ENCODE measurements at places on chromosomes 2 and 18. TPM values are rescaled to one million over a fixed set of nuclear protein-coding genes. Genes with fewer than 3 reads are reported as not detected.

DNA sequence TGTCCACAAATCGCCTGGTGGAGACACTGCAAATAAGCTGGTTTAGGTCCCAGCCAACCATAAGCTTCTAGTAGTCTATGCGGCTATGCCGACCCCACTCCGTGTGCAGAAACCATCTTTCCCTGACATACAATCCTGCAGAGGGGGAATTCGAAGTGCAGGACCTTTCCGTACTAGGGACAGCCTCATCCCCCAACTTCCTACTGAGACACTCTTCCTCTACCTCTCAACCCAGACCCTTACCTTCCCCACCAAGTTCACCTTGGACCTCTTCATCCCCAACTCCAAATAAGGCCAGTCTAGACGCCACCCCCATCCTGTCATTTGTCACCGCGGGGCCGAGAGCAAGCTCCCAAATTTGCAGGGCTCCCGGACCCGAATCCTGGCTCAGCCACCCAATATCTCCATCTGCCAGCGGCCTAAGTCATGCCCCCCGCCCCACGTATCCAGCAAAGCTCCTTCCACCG lies 496 bp downstream of the SUCLG1 start:
- peak; percentile 12 for DNase-seq

UGT1A3 gene
- polyA plus RNA-seq = not detected

DNA sequence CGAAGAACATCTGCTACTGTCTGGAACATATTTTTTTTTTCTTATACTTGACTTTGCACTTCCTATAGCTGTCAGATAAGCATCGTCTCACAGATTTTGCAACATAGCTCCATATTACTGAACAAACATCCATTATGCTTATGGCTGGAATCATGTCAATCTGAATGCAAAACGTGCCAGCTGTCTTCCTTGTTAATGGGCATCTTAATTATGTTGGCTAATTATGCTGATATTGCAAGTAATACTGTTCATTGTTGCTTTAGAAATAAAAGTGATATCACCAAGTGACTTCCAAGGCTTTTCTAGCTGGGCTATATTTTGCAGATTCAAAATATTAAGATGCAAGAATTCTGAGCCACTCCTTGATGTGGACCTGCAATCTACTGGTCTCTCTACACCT lies 176.8 kb downstream of the ARL4C start:
- no peak for DNase-seq

DNA sequence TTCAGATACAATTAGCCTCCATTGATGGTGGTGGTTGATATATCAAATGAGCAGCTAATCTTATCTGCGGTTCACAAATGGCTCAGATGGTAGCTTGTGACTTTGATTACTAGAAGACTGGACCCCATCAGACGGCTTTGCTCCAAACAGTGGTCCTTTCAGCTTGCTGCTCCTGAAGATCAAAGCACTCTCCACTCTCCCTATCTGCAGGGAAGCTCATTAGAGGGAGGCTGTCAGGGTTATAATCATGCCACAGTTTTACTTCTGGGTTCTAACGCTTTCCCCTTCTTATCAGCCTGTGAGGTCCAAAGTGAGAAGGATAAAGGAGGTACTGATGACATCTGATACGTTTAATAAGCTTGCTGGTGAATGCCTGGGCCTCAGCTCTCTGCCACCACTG lies 247.1 kb upstream of the NT5C1B start:
- DNase-seq = no peak

DNA sequence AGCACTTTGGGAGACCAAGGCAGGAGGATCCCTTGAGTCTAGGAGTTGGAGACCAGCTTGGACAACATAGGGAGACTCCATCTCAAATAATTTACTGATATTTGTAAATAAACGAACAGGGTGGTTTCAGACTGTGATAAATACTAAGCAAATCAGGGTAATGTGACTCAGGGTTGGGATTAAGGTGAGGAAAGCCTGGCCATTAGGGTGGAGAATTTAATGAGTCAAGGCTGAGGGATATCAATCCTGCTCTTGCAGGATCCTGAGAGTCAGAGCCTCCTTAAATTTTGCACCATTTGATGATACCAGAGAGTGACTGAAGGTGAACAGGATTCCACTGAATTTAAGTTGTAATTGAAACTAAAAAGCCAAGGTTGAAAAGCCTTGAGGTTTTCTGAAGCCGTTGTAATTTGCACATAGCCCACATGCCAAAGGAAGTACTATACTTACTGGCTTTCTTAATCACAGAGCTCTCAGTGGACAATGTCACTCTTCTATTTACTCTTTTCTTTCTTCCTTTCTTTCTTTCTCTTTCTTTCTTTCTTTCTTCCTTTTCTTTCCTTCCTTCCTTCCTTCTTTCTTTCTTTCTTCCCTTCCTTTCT lies 28.6 kb upstream of the AP1S3 start:
- peak; percentile 70 for DNase-seq

GRCh38 chr2:205739620-205740019 lies 57.3 kb downstream of the NRP2 start:
- no peak for DNase-seq

GRCh38 chr18:54233228-54233625 lies 8.8 kb upstream of the MBD2 start:
- DNase-seq = peak; percentile 86

GRCh38 chr2:176260689-176261088 lies 8.6 kb upstream of the MTX2 start:
- DNase-seq = no peak

CRYBA2 gene
- polyA plus RNA-seq = 0.12 TPM

- peak; percentile 84 for DNase-seq
Observed at GRCh38 chr2:42795841-42796301, 3.5 kb upstream of the HAAO start.

DOCK10 gene
- polyA plus RNA-seq = 5.1 TPM

DNA sequence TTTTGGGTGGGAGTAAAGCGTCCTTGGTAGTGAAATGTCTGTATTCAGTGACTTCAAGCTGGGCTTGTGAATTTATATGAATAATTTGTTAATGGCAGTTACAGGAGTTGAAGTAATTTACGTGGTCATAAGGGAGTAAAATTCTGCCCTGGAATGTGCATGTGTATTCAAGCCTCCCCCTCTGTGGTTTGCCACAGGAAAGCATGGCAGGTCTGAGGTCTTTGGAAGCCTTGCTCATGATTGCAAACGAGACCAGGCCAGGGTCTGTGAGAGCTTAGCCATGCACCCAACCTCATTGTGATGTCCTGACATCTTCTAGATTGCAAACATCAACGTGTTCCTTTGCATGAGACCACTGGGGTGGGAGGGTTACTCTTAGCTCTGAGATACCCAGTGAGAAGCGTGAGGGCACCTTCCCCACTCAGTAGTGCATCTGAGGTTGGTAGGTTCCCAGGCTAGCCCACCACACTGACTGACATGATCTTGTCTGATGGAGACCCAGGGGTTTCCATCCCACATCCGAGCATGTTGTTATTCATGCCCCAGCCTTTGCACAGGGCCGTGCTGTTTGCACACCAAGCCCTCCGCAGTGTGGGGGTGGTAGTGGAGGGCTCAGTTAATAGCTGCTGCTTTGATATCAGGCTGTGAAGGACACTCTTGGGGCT lies 216.5 kb downstream of the KLHL29 start:
- DNase-seq = no peak

GRCh38 chr2:174794851-174795374 lies 30.6 kb upstream of the CHRNA1 start:
- no peak for DNase-seq

- no peak for DNase-seq
Observed at GRCh38 chr18:38475686-38476085, 910.1 kb upstream of the CELF4 start.

SPC25 gene
- 9.3 TPM for polyA plus RNA-seq

GRCh38 chr2:173680574-173680973 lies 284.6 kb downstream of the SP3 start:
- DNase-seq = no peak

GRCh38 chr2:44170311-44170717 lies 1.6 kb downstream of the PPM1B start:
- DNase-seq = peak; percentile 21

DNA sequence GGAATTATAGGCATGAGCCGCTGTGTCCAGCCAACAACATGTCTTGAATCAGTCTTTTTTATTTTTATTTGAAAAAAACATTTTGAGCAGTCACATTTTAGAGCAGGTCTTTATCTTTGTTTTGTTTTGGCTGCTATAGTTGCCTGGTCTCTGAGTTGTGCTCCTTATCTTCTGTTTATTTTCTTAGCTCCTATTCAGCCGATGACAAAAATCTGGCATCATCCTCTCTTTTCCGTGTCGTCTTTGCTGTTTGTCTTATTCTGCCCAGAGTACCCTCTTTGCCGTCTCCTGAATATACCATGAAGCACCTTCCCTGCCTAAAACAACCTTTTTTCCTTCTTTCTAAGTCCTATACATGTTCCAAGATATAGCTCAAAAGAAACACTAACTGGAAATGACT lies 201.1 kb downstream of the THSD7B start:
- DNase-seq = no peak

- no peak for DNase-seq
Observed at GRCh38 chr2:235413064-235413463, 80.8 kb upstream of the AGAP1 start.

DNA sequence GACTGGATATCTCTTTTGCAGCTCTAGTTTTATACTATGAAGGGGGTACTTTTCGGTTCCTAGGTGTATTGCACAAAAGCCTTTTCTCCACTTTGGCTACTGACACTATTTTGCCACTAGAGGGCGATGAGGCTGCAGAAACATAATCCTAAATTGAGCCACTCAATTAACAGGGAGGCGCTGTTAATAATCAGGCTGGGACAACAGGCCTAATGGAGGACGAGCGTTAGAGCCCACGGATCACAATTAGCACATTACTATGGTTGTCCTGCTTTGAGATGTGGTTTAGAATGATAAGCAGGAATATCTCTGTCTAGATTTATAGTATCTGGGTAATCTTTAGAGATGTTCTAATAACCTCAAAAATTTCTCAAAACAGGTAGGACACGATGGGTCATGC lies 62.2 kb upstream of the PMAIP1 start:
- DNase-seq = peak; percentile 64

GRCh38 chr2:219509780-219510511 lies 4.3 kb upstream of the ASIC4 start:
- no peak for DNase-seq

DNA sequence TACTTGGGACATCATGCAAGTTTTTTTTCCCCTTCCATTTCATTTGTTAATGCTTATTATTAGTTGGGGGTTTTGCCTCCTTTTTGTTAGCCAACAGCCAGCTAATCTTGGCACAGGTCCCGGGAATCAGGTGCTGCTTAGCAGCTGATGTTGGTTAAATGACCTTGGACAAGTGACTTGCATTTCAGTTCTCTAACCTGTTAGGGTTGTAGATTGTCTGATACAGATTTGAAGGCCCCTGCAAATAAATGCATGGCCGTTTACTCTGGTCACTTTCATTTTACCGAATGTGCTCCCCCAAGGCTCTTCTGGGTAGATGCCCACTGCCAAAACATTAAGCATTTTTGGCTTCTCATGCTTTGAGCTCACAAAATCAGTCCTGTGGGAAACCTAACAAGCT lies 120.9 kb downstream of the SPTBN1 start:
- DNase-seq = peak; percentile 52

GRCh38 chr18:62045316-62045715 lies 141.5 kb downstream of the PIGN start:
- no peak for DNase-seq

DNA sequence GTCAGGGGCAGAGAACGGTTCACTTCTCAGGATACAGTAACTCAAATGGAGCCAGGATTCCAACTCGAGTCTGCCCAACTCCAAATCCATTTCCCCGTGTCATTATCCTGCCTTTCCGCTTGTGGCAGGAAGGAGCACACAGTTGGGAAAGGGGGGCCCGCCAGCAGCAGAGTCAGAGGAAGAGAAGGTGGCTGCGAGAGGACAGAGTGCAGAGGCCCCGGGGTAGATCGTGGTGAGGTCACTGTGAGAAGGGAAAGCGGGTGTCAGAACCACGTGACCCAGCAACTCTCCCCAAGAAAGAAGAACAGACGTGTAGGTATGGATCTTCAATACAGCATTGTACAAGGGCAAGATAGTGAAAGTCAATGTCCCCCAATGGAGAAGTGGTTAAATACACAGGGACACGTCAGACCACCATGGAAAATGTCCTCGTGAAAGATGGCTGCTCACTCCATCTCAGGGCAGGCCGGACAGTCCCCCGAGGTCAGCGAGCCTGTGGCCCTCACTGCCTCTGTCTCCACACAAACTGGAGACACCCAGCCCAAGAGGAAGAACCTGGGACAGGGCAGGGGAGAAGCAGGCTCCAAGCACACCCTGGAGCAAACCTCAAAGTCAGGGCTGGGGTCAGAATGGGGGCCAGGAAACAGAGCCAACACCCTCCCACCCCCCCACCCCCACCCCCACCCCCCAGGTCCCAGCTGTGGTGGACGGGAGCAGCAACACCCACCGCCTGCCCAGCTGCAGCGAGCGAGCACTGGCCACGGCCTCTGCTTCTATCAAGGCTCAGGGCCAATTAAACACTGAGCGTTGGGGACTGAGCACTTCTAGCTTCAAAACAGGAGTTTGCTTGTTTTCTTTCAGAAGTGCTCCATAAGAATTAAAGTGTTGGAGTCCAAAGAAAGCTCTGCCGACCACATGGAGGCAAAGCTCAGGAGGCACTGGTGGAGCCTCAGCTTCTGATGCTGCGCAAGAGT lies 92.7 kb downstream of the EIPR1 start:
- no peak for DNase-seq

- DNase-seq = peak; percentile 100
Observed at GRCh38 chr2:31401580-31401979, 13.0 kb downstream of the XDH start.

ASPRV1 gene
- 0.05 TPM for polyA plus RNA-seq

- no peak for DNase-seq
Observed at GRCh38 chr18:10368456-10369453, 85.7 kb upstream of the APCDD1 start.

DNA sequence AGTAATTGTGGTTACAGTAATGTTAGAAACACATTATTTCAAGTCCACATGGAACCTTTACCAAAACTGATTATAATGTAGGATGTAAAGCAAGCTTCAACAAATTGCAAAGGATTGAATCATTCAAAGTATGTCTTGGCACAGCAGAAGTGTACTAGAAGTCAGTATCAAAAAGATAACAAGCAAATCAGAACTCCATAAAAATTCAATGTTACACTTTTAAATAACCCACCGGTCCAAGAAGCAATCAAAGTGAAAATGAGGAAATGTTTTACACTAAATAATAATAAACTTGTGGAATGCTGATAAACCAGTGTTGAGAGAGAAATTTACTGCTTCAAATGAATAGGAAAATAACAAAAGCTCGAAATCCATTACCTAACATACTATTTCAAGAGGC lies 47.7 kb downstream of the TTC21B start:
- no peak for DNase-seq

Data from mammary epithelial cell (primary cell).